Fibroblast of lung (primary cell): ENCODE measurements at places on chromosomes 12 and 14. TPM values are rescaled to one million over a fixed set of nuclear protein-coding genes. Genes with fewer than 3 reads are reported as not detected.

Gene E2F7
- total RNA-seq = 4.6 and 9.7 TPM in 2 replicates

- no peak for DNase-seq
These were observed 1016.5 kb upstream of the FOXG1 start for GRCh38 chr14:27750114-27750513.

Gene KRT72
- not detected in 2 replicates for total RNA-seq

DNA sequence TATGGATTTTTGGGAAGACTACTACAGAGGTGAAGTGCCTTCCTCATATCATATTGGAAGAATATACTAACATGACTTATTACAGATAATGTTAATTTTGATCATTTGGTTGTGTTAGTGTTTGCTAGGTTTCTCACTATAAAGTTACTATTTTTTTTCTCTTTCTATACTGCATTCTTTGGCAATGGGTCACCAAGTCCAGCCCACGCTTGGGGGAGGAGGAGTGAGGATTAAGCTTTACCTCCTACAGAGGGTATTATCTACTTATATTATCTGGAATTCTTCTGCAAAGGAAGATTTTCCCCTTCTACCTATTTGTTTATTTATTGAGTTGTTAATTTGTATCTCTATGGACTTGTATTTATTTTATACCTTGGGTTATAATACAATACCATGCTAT, 31.5 kb downstream of the SCN8A start:
- peak; percentile 17 for DNase-seq

Gene GPR84
- total RNA-seq = not detected in 2 replicates

GRCh38 chr14:101082436-101083384, 179.2 kb upstream of the RTL1 start:
- no peak for DNase-seq

Gene NRDE2
- 9.2 and 9.7 TPM in 2 replicates for total RNA-seq

- DNase-seq = peak; percentile 33
These were observed 252.3 kb downstream of the KTN1 start for GRCh38 chr14:55832122-55832911.

Gene SCNN1A
- total RNA-seq = under 0.01 and 0.26 TPM in 2 replicates

Gene LRTM2
- not detected in 2 replicates for total RNA-seq

GRCh38 chr12:54565986-54566544, 16.7 kb downstream of the PDE1B start:
- no peak for DNase-seq

GRCh38 chr12:111942557-111942956, 70.4 kb downstream of the TMEM116 start:
- peak; percentile 78 for DNase-seq

DNA sequence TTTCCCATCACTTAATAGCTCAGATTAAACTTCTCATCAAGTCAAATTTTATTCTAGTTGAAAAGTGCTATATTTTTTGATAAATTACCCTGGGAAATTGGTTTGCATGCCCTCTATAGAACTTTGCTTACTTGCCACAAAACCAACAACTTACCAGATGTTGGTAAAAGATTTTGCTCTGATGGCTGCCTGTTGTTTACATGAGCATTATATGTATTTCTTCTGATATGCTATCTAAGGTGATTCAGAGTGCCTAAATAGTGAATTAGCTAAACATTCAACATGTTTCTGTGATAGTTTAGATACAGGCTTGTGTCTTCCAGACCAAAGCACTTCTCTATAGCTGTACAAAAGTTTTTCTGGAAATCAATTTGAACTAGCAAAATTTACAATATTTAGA, 51.0 kb downstream of the PPM1A start:
- no peak for DNase-seq

Gene SERPINA12
- not detected in 2 replicates for total RNA-seq

Gene ITGB7
- total RNA-seq = 0.26 and 0.50 TPM in 2 replicates

DNA sequence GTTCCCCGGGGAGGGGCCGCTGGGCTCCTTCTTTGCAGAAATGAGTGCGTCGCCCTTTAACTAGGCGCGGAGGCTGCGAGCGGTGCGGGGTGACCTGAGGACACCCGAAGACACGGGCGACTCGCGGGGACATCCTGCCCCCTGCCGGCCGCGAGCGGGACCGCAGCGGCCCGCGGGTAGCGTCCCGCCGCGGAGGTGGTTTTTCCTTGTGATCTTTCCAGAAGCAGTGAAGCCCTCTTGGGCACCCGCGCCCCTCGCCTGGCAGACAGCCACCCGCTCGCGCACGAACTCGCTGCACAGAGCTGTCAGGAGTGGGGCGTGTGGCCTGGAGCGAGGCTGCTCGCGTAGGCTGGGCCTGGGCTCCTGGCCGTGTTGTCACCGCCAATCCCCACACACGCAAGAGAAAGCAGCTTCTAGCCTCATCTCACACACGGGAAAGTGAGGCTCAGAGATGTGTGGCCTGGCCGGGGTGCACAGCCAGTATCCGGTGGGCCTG, 67.2 kb downstream of the DIO3 start:
- DNase-seq = peak; percentile 68

DNA sequence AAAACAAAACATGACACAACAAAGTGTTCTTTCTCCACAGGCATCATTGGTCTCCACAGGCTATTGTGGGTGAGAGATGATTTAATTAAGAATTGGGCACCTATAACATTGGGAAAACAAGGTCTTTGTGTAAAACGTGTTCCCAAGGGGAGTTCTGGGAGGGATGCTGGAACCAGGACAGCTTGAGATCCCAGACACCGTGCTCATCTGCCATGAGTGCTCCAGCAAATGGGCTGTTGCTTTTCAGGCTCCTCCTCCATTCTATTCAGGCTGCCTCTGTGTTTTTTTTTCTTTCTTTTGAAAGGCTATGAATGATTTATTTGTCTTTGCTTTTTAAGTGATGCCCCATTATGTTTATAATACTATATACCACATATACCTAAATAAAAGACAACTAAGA, 122.4 kb downstream of the DACT1 start:
- no peak for DNase-seq

GRCh38 chr12:120085920-120086645, 30.5 kb downstream of the RAB35 start:
- DNase-seq = no peak

- no peak for DNase-seq
These were observed 214.5 kb upstream of the ATP2B1 start for GRCh38 chr12:89923091-89923490.

DNA sequence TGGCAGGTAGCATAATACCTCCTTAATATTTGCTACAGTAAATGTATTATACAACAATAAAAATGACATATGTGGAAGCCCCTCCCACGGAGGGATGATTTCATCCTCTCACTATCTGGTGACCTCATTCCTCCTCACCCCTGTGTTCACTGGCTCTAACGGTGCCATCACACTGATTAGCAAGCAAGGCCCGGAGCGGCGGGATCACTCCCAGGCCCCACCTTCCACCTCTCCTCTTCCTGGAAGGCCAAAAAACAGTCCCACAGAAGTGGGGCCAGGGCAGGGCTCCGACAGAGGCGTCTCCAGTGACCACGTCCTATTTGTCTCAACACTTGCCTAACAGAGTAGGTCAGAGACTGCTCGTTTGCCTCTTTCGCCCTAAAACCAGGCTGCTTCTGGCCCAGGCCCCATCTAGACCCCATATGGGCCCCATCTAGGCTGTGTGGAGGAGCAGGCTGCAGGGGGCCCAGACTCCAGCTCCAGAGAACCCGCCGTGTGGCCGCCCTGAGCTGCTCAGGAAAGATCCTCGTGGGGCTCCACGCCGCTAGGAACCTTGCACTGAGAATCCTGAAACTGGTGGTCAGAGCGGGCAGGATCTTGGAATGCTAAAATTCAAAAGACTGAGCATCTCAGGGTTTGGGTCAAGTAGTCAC, 3.7 kb downstream of the SELPLG start:
- peak; percentile 90 for DNase-seq

GRCh38 chr12:105358789-105359188, 28.3 kb downstream of the C12orf75 start:
- no peak for DNase-seq

DNA sequence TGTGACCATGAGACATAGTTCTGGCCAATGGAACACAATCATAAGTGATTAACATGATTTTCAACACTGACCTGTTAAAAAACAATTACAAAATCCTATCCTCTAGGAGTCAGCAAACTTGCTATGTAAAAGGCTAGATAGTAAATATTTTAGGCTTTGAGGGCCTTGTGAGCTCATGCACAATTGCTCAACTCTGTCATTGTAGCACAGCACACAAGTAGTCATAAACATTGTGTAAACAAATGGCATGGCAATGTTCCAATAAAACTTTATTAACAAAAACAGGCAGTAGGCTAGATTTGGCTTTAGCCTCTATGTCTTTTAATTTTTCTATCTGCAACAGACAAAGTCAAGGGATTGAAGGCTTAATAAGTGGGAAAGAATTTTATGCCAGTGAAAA, 350.7 kb downstream of the C12orf50 start:
- DNase-seq = peak; percentile 78

- DNase-seq = peak; percentile 61
These were observed 45.6 kb upstream of the RIMBP2 start for GRCh38 chr12:130761537-130762318.

- no peak for DNase-seq
These were observed 25.5 kb downstream of the CLEC1A start for GRCh38 chr12:10073261-10073660.

Gene CLEC12A
- total RNA-seq = not detected in 2 replicates

DNA sequence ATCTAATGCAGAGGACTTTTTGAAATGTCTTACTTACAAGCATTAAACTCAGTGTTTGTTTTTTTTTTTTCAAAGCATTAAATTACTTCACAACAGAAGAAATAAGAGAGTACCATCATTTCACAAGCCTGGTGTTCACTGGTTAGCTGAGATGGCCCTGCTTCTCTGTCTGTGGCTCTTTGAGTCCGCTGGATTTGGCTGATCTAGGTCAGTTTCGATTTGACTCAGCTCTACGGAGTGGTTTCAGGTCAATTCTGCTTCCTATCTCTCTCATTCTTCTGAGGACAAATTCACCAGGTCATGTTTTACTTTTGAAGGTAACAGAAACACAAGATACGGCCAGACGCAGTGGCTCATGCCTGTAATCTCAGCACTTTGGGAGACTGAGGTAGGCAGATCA, 1066.1 kb downstream of the FLRT2 start:
- no peak for DNase-seq
